ENCODE measurements at places on chromosomes 7 and 10.

GRCh38 chr7:149770728-149771636 lies 2.4 kb downstream of the ZNF467 start:
- no peak for DNase-seq

DNA sequence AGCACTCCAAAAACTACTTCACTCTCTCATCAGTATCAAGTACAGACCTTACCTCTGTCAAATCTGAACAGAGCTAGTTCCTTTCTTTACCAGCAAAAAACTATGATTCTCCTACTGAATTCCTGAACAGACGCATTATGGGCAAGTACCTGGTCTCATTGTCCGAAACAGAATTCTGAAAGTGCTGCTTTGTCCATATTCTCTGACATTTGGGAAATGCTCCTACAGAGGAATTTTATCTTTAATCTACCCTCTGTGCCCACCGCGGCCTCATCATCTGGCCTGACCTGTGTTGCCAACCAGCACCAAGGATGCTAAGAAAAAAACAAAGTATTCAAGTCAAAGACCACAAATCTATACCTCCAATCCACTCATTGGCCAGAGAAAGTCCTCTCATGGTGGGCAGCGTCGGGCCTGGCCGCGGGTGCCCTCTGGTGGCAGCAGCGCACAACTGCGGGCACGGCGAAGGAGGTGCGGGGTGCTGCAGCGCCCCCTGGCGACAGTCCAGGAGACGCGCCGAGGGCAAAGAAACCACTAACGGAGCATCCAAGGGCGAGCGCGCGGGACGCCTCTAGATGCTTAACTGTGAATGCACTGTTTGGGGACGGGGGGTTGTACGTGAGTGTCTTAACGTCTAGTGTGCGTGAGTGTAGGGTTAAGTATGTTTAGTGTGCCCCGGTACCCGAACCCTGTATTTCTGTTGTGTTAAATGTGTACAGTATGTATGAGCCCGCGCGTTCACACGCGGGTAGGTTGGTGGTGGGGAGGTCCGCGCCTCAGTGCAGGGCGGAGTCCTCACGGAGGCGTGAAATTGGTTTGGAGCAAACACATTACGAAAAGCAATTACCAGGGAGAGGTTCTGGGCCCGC lies 5.0 kb upstream of the GBX1 start:
- DNase-seq: peak; percentile 83

DNA sequence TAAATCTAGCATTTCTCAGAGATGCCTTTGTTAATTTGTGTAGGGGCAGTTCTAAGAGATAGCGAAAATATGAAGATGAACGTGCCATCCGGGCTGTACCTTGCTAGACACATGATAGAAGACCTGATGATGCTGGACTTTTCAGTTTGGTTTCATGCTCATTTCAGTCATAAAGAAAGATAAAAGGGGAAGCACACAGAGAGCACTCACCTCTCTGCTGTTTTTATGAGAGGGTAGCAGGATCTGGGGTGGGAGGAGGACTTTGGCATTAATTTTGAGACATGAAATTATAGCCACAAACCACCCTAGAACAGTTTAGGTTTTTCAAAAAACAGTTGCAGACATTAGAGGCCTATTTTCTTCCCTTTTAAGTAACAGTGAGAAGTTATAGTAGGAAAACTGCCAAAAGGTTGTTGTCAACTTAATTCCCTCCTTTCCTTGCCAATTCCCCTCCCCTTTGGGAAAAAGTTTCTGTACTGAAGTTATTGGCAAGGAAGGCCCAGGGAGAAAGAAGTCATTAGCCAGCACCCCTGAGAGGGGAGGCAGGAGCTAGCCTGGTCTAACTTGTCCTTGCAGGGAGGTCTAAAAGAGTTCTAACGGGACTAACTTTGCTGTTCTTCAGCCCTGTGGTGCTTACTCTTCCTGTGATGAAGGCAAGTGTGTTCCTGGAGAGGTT lies 2.6 kb downstream of the ST7 start:
- DNase-seq: peak; percentile 72

GRCh38 chr7:135527025-135527424 lies 17.1 kb upstream of the CNOT4 start:
- no peak for DNase-seq

DNA sequence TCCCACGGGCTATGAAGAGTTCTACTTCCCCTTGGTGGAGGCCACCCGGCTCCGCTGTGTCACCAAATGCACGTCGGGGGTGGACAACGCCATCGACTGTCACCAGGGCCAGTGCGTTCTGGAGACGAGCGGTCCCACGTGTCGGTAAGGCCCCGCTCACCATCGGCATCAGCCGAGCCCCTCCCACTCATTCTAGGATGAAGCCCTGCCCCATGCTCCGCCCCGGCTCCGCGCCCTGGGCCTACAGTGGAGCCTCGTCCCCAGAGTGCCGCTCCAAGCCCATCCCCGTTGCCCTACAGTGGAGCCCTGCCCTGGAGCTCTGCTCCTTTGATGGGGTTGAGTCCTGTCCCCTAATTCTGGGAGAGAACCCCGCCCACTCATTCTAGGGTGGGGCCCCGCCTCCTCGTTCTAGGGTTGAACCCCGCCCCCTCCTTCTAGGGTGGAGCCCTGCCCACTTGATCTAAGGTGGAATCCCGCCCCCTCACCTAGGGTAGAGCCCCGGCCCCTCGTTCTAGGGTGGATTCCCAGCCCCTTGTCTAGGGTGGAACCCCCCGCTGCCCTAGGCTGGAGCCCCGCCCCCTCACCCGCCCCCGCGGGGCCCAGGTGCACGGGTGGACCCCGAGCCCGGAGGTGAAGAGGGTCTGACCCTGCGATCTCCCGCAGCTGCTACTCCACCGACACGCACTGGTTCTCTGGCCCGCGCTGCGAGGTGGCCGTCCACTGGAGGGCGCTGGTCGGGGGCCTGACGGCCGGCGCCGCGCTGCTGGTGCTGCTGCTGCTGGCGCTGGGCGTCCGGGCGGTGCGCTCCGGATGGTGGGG lies 3.4 kb upstream of the MUC12 start:
- peak; percentile 81 for DNase-seq

- peak; percentile 84 for DNase-seq
These were observed 146.9 kb upstream of the ANK3 start for GRCh38 chr10:60536529-60537114.

DNA sequence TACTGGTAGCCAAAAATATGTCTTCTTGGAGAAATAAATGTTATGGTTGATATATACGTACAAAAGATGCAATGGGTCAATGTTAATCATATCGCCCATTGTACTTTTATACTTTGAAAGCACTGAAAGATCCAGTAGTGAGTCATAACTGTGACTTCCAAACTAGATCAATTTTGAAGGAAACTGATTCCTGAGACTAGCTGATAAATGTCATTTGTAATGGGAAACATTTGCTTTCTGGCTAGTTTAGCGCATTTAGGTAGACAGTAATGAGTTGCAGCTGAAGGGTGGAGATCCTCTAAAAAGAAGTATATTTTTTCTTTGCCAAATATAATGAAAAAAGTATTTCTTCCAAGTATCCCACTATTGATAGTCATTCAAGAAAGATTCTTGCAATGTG lies 53.5 kb upstream of the ARHGAP21 start:
- no peak for DNase-seq
